NCI-H774 (cell line): ENCODE measurements at places on chromosomes 2 and 18.

- DNase-seq: no peak
Observed at GRCh38 chr2:153963256-153963655, 91.5 kb downstream of the GALNT13 start.

DNA sequence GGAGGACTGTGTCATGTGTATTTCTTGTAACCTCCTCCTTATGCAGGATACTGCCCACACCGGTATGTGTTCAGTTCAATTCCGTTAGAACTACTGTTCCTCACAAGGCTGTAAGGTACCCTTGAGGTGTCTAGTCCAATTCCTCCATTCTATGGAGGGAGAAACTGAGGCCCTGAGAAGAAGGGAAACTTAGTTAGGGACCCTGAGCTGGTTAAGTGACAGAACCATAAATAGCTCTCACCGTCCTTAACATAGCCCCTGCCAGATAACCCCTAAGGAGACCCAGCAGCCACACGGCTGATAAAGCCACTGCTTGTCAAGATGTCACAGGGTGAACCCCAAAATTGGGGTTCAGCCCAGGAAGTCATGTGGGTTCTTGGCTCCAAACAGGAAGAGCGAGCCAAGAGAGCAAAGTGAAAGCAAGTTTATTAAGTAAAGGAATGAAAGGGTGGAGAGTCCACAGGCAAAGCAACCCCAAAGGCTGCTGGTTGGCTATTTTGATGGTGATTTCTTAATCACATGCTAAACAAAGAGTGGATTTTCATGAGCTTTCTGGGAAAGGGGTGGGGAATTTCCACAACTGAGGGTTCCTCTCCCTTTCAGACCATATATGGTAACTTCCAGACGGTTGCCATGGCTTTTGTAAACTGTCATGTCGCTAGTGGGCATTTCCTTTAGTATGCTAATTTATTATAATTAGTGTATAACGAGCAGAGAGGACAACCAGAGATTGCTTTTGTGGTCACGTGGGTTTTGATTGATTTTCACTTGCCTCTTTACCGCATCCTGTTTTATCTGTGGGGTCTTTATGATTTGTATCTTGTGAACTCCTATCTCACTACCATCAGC, 83.4 kb upstream of the RTN4 start:
- DNase-seq: no peak

DNA sequence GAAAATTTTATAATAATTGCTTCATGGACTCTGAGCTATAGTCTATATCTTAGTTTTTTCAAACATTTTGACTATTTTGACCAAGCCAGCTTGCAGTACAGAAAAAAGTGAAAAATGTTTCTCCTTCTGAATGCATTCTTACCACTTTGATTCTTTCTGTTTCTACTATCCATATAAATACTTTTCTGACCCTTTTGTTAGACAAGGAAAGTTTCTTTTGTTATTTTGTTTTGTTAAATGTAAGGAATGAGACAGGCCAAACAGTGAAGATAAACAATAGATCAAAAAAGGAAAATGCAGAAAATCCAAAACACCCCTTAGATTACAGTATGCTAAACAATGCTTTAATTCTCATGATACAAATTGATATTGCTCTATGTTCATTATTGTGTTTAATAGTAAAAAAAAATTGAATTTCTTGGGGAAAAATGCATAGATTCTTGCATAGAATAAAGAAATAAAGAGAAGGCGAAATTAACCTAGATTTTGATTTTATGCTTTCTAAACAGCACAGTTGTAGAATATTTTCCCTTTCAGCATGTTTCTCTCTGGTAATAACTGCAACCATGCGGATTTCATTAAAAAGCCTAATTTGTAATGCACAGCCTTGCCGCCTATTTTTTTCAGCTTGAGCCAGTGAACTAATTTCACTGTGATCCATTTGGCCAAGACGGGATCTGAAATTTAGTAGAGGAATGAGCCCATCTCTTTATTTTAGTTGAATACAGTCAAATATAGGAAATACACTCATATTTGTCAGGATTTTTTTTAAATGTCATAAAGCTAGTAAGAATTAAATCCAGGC, 976 bp downstream of the TNFAIP6 start:
- DNase-seq: no peak

GRCh38 chr2:52342458-52342857, 1310.5 kb upstream of the NRXN1 start:
- DNase-seq: no peak

DNA sequence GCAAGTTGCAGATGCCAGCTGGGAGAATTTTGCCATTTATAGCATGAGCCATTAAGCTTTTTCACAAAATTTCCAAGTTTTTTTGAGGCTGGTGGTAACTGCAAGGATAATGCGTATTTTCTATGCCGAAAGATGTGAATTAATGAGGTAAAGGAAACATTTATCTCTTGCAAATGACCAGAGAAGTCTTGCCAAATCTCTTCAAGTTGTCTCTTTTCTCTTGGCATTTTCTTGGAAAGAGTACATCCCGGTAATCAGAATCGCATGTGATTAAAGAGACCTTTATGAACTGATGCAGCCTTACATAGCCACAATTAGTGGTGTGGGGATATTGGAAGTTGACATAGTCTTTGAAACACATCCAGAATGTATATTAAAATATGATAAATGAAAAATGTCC, 136.5 kb upstream of the MMADHC start:
- DNase-seq: no peak

GRCh38 chr2:149039213-149039724, 770 bp downstream of the LYPD6B start:
- DNase-seq: no peak

GRCh38 chr2:68714866-68715265, 19.7 kb upstream of the ARHGAP25 start:
- DNase-seq: no peak

GRCh38 chr2:725468-725867, 48.3 kb upstream of the TMEM18 start:
- DNase-seq: no peak

DNA sequence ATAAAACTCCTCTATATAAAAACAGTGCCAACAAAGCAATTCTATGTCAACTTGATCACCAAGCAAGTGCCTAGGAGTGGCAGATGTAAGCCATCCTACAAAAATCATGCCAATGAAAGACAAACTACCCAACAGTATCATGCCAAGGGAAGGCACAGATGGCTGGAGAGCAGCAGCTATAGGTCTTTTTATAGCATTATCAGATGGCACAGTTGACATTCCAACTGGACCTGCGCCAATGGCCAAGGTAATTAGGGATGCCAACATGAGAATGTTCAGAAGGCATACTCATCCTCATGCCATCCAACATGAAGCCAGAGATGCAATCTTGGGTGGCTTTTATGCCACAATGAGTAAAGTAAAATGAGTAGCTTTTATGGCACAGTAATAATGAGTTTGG, 237.3 kb downstream of the OTX1 start:
- DNase-seq: no peak

DNA sequence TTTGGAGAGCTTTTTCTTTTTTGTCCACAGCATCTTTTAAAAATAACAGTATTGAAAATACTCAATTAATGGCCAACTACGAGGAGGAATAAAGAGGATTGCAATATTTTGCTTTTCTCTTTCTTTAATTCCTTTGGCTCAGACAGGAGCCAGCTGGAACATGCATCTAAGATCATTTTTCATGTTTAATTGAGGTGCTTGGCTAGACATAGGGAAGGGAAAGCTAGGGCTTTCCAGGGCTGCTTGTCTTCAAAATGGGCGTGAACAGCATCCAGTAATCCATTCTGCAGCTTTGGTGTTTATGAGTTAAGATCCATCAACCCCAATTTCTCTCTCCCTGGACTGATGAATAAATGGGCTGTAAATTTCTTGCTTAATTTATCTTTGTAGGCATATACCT, 323.0 kb downstream of the PTPRM start:
- DNase-seq: no peak

- no peak for DNase-seq
Observed at GRCh38 chr2:138637686-138638085, 136.1 kb downstream of the SPOPL start.

DNA sequence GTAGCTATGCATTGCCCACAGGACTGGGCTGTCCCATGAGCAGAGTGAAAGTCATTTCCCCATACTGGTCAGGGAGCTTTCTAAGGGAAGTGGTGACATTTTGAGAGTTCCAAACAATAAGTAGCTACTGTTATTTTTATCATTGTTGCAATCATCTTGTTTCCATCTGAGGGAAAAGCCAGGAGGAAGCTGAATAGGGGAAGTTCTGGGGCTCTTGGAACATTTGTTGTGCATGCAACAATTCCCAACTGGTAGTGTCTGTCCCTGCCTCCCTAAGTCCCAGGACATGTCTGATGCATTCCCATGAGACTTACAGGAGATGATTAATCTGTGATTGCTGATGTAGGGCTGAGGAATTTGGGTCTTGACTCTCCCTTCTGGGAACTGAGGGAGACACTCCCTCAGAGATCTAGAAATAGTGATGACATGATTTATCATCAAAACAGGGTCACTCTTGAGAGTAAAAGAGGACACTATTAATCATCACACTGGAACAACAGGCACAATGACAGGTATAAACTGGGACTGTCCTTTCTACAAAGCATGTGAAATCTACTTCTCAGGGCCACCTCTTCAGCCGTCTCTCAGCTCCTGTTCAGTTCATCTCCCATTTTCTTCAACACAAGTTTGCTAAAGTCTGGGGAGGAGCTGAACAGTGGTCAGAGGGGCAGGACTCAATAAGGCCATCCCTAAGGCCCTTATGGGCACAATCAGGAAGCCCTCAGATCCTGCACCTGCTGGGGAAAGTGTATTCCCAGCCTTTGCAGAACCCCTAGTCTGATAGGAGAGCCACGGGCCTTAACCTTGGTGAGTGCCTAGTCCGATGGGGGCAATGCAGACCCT, 28.0 kb upstream of the MARCO start:
- no peak for DNase-seq

- DNase-seq: no peak
Observed at GRCh38 chr2:189579585-189580186, 900 bp downstream of the SLC40A1 start.

GRCh38 chr2:115162494-115163293, 720.3 kb downstream of the DPP10 start:
- DNase-seq: no peak

DNA sequence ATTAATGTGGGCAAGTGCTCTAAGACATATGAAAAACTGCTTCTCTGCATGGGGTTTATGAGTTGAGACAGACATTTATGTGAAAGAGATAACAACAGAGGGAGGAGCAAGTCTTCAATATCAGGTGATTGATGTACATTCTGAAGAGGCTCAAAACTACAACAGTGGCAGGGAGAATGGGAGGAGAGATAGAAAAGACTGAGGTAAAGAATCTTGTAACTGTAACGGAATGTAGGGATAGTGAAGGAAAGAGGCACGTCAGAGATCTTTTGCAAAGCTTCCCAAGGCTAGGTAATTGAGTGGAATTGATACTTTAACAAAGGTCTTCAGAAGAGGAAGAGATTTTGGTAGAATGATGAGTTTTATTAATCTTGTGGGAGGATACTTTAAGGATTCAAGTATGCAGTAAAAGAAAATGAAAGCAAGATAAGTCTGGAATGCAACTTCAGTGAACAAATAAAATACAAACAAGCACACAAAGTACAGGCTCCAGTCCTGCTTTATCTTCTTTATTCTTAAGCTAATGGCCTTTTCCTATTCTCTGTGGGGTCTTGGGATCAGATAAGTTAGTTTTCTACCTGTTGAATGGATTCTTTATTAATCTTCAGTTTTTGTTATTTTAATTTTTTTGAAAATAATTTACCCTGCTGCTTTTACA, 15.0 kb downstream of the SMAD4 start:
- no peak for DNase-seq

GRCh38 chr2:239369631-239370161, 31.1 kb downstream of the HDAC4 start:
- DNase-seq: no peak

DNA sequence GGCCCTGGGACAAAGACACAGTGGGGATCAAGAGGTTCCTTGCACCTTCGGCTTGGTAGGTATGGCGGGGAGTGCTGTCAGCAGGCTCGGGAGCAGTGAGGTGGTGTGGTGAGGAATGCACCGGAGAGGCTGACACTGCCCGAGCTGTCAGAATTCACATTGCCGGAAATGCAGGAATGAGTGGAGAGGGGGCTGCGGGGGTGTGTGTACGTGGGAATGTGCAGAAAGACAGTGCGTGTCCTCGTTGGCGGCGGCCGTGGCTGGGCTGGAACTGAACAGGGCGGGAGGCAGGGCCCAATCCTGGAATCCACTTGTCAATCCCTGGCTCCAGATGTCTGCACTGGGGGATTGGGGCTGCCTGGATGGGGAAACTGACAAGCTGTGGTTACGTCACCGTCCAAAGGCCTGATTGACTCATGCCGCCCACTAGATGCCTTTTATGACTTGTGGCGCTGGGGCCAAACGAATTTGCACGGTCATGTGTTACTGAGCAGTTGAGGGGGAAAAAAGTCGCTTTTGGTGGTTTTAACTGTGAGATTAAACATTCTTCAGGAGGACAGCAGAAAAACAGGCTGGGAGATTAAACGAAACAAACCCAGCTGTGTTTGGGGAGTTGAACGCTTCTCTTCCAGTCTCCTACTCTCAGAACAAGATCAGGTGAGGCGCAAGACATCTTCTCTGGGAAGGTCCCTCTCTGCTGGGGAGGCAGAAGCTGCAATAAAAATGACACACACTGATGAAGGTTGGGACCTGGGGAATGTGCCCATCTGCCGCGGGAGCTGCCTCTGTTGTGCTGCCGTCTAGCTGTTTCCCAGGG, 189.4 kb upstream of the GLI2 start:
- DNase-seq: no peak

DNA sequence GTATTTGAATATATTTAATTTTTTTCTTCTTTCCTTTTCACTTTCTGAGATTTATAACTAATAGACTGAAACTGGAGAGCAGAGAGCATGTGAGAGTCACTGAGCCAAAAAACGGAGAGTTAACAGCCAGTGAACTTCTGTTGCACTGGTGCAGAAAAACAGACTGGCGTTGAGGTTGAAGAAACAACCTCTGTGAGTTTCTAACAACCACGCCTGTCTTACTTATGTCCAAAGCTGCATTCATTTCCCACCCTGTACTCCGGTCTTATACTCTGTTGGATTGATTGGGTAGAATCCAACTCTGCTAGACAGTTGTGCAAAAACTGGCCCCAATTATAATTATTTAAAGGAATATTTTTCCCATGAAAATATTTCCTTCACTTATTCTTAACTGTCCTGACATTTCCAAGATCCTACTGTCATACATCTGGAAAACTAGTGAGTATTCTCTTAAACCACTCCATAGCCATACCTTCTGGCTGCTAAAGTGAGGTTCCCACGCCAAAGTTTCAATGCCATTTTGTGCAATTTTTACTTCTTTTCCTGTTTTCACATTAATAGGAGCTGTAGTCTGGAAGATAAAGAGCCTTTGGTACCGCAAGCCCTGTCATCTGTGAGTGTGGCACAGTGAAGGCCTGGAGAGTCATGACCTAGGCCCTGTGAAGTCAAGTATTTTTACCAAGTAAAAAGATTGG, 9.4 kb downstream of the CYP1B1 start:
- no peak for DNase-seq
